ENCODE measurements at places on chromosomes 1 and 21. TPM values are rescaled to one million over a fixed set of nuclear protein-coding genes. Genes with fewer than 3 reads are reported as not detected.

Gene OPRD1
- not detected for total RNA-seq

Gene GJA9
- total RNA-seq: not detected

Gene SLC44A5
- total RNA-seq: not detected

Gene OR13G1
- not detected for total RNA-seq

Gene NUP210L
- total RNA-seq: not detected

Gene RHBDL2
- total RNA-seq: 10.0 TPM

Gene OR2L5
- total RNA-seq: 0.07 TPM

Gene RPE65
- total RNA-seq: not detected

Gene RBP7
- 6.0 TPM for total RNA-seq

Gene FNDC10
- total RNA-seq: 7.9 TPM

Gene LIPI
- total RNA-seq: not detected

Gene HSD11B1
- not detected for total RNA-seq

Gene JAK1
- total RNA-seq: 44.1 TPM

Gene SPRR2G
- total RNA-seq: not detected

Gene COA6
- 28.9 TPM for total RNA-seq

Gene CD1C
- total RNA-seq: not detected

Gene METTL18
- total RNA-seq: 7.3 TPM

Gene TCHHL1
- not detected for total RNA-seq

Gene ACTL8
- total RNA-seq: not detected

Gene RNPEP
- total RNA-seq: 74.8 TPM

Gene BRDT
- total RNA-seq: not detected

Gene CAPN9
- total RNA-seq: not detected

Gene RIMS3
- total RNA-seq: 4.2 TPM

Gene CYYR1
- total RNA-seq: not detected

Gene SPRR3
- not detected for total RNA-seq

Gene RNU1-1
- total RNA-seq: under 0.01 TPM

Gene HECTD3
- total RNA-seq: 32.8 TPM

Gene PROK1
- not detected for total RNA-seq
